ENCODE measurements at places on chromosomes 3 and 15. TPM values are rescaled to one million over a fixed set of nuclear protein-coding genes. Genes with fewer than 3 reads are reported as not detected.

- DNase-seq: no peak
Measured at GRCh38 chr3:123312331-123313265, 110.9 kb downstream of the SEC22A start.

DNA sequence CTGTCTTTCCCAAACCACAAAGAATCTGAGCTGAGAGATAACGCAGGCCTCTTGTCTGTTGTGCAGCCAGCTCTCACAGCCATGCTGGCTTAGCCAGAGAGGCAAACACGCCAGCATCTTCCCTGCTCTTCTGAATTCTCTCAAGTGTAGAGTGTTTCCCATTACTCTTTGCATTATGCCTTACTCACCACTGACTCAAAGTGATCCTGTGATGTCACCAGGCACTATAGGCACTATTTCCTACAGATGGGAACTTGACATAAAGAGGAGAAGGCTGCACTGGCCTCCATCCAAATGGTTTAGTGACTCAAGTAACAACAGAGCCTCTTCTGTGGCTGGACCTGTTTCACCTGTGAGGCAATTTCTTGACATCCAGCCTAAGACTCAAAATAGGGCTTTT is 44.4 kb downstream of the PDZRN3 start:
- DNase-seq: no peak

The ERICH6 gene
- not detected for polyA plus RNA-seq

GRCh38 chr3:126496894-126497850 is 20.4 kb downstream of the UROC1 start:
- DNase-seq: no peak

The ISL2 gene
- not detected for polyA plus RNA-seq

GRCh38 chr3:195250473-195251251 is 20.3 kb downstream of the XXYLT1 start:
- peak; percentile 69 for DNase-seq

DNA sequence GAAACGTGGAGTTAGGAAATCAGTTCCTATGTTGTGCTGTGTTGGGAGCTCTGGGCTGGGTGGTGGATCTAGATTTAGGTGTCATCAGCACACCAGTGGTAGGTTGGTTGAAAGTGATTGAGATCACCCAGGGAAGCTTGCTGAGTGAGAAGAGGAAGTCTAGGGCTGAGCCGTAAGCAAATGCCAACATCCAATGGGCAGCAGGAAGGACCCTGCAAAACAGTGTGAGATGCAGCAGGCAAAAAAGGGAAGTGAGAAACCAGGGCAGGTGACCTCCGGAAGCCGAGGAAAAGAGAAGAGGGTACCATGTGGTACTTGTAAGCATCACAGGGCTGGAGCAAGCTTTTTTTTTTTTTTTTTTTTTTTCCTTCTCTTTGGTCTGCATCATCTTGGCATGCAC is 15.9 kb upstream of the COPG1 start:
- DNase-seq: no peak

GRCh38 chr3:66405701-66406091 is 95.1 kb downstream of the LRIG1 start:
- no peak for DNase-seq

- DNase-seq: no peak
Measured at GRCh38 chr3:152381881-152382295, 113.2 kb downstream of the MBNL1 start.

- no peak for DNase-seq
Measured at GRCh38 chr15:101641894-101642293, 10.3 kb downstream of the TM2D3 start.

The ABI3BP gene
- polyA plus RNA-seq: 516 TPM

GRCh38 chr3:87446849-87447387 is 170.5 kb upstream of the POU1F1 start:
- no peak for DNase-seq

GRCh38 chr3:150746791-150747590 is 16.0 kb downstream of the SIAH2 start:
- no peak for DNase-seq

GRCh38 chr3:194672876-194673275 is 885 bp upstream of the LSG1 start:
- no peak for DNase-seq

GRCh38 chr3:71372911-71373637 is 210.5 kb downstream of the FOXP1 start:
- DNase-seq: no peak

The HDC gene
- 4.2 TPM for polyA plus RNA-seq

DNA sequence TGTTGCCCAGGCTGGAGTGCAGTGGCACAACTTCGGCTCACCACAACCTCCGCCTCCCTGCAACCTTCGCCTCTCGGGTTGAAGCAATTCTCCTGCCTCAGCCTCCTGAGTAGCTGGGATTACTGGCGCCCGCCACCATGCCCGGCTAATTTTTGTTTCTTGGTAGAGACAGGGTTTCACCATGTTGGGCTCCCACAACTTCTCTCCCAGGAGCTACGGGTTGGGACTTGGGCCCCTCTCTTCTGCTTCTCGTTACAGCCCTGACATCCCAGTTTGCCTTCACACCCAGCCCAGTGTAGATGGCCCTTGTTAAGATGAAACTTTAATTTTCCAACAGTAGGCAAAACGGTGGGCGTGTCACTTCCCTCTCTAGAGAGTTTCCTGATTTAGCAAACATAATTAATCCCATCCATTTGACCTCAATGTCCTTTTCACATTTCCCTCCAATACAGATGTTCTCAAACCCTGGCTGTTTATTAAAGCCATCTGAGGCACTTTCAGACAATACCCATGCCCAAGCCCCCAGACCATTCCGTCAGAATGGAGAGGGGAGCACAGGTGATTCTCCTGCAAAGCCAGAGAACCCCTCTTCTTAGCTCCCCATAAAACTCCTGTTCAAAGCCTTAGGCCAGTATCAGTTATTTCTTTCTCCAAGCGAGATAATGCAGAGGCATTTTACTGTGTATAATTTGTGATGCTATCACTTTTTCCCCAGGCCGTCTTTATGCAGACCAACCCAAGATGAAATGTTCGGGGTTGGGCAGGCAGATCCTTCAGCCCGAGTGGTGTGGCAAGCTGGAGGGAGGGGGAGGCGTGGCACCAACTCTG is 245.7 kb downstream of the XXYLT1 start:
- DNase-seq: no peak

DNA sequence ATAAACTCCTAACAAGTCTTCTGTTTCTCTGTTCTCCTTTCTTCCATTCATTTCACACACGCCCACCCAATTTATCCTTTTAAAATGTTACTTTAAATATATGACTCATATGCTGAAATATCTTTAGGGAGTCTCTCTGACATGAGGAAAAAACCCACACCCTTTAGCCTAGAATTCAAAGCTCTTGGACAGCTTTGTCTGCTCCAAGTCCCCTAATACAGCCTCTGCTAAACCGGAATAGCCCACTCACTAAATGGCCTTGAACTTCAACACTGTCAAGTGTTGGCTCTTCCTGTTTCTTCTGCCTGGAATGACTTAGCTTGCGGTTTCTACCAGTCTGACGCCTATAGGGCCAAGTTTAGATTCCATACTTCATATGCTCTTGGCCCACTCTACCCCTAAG is 3.3 kb upstream of the CD96 start:
- DNase-seq: no peak

GRCh38 chr3:157810924-157811718 is 295.1 kb downstream of the SHOX2 start:
- DNase-seq: no peak

The SCAANT1 gene
- 1.3 TPM for polyA plus RNA-seq

GRCh38 chr15:28043691-28044091 is 55.4 kb downstream of the OCA2 start:
- DNase-seq: no peak

DNA sequence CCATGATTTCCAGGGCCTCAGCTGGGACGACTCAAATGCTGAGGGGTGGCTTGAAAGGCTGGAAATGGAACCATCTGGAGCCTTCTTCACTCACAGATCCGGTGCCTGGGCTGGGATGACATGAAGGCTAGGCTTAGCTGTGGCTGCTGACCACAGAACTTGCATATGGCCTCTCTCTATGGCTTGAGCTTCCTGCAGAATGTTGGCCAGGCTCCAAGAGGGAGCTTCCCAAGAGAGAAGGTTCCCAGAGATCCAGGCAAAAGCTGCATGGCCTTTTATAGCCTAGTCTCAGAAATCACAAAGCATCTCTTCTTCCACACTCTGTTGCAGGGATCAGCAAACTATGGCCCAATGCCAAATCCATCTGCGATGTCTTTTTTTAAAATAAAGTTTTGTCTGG is 44.8 kb downstream of the GATM start:
- peak; percentile 38 for DNase-seq

The GPR27 gene
- polyA plus RNA-seq: 2.9 TPM

The UROC1 gene
- polyA plus RNA-seq: not detected

GRCh38 chr15:71093054-71094024 is 21.9 kb upstream of the THSD4 start:
- DNase-seq: no peak

GRCh38 chr15:51299187-51300015 is 39.0 kb downstream of the CYP19A1 start:
- no peak for DNase-seq

- no peak for DNase-seq
Measured at GRCh38 chr3:128573707-128574162, 76.9 kb downstream of the RPN1 start.

- DNase-seq: no peak
Measured at GRCh38 chr3:170100944-170101343, 63.1 kb downstream of the GPR160 start.

DNA sequence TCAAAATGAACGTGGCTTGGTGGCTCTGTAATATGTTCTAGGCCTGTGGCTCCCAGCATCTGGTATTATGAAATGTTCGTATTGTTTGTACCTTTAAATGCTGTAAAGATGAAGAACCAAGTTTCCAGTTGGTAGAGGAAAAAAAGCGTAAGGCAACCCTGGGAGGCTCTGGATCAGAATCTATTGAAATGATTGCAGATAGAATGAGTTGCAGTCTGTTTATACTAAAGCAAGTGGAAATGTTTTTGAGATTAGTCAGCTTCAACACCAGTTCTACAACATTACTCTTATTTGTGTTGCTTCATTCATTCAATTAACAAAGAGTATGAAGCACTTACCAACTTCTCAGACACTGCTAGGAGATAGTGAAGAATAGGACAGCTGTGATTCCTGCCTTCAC is 5.3 kb downstream of the ARL6IP5 start:
- no peak for DNase-seq

DNA sequence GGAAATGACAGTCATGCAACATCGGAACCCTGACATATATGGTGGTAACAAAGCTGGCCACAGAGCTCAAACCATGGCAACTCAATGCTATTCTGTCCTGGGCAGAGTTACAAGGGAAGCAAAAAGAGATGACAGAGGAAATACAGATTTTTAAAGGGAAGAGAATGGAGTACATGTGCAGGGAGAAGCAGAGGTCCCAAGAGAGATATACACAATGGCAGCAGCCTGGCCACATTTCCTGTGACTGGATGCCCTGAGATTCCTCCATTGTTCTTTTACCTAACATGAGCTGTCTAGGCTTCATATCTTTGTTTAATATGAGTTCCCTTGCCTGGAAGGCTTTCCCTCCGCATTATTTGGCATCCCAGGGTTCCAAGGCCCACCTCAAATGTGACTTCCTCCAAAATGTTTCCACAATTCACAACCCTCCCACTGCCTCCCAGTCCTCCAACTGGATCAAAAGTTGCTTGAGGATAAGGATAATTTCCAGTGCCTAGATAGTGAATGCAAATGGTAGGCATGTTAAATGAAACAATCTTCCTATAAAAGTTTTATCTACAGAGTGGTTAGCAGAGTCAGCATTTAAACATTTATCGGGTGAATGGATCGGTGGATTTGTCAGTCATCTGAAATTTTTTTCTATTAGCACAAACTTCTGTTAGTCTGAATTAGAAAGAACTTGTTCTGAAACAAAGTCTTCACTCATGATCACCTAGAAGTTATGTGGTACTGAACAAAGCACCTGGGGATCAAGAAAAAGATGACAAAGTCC is 86.2 kb downstream of the DHX30 start:
- no peak for DNase-seq

The CCR4 gene
- polyA plus RNA-seq: 0.31 TPM

The PPP1R14D gene
- polyA plus RNA-seq: not detected

- peak; percentile 31 for DNase-seq
Measured at GRCh38 chr3:24640330-24640877, 145.8 kb upstream of the THRB start.

The CCK gene
- 6.2 TPM for polyA plus RNA-seq

GRCh38 chr3:36210840-36211651 is 169.3 kb upstream of the STAC start:
- no peak for DNase-seq

The GPR160 gene
- 5.7 TPM for polyA plus RNA-seq

DNA sequence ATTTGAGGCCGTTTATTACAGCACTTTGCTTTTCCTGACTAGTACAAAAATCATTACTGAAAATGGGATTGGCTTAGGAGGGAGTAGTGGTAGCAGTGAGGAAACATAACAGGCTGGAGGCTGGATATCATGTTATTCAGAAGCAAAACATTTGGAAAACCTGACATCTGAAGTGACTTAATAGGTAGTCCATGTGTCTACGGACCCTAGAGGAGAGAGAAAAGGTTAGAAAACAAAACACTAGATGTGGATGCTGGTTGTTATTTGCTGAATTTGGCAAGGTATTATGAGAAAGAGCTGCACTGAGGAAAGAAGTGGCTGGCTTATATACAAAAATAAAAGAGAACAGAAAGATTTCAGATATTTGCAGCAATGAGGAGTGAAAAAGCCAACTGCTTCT is 139.9 kb downstream of the MEX3B start:
- DNase-seq: no peak

The NT5DC2 gene
- polyA plus RNA-seq: 73.3 TPM

- no peak for DNase-seq
Measured at GRCh38 chr15:68299436-68299835, 21.9 kb downstream of the FEM1B start.

- no peak for DNase-seq
Measured at GRCh38 chr3:175198991-175199783, 340.1 kb downstream of the NAALADL2 start.

- no peak for DNase-seq
Measured at GRCh38 chr3:170585937-170586310, at the start of gene SLC7A14. Gene SLC7A14 (minus strand): TSS chr3:170586075. CDS start chr3:170526936, 59,139 bp downstream.

DNA sequence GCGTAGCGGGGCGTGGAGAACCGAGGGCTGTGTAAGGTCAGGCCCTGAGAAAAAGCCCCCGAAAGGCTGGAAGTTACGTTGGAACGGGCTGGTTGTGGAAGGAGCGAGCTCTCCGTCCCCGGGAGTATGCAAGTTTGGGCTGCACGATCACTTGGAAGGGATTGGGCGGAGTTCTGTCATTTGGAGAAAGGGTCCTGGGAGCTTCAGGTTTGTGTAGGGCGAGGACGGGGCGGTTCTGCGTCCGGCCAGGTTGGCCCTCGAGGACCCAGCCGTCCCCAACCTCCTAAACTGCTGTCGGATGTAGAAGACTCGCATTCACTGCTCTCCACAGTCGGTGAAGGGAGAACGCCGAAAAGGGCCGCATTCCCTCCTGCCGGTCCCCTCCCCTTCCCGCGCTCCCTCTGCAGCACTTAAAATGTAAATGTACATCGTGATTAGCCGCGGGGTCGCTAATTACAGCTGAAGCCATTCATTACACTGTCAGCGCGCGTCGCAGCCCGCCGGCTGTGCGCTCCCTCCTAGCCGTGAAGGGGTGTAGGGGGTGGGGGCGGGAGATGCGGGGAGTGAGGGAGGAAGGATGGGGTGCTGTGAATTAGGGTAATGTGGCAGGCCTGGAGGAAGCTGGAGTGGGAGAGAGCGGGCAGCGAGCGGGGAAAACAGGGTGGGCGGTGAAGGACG is 2.5 kb upstream of the RPP25 start:
- DNase-seq: no peak

Data from muscle of arm (tissue), 14 donors.